ENCODE measurements at places on chromosomes 4 and X.

GRCh38 chr4:172631832-172632231 is 536.8 kb upstream of the GALNT7 start:
- DNase-seq, result no peak

GRCh38 chrX:108138814-108139702 is 47.5 kb downstream of the ATG4A start:
- DNase-seq, result no peak

DNA sequence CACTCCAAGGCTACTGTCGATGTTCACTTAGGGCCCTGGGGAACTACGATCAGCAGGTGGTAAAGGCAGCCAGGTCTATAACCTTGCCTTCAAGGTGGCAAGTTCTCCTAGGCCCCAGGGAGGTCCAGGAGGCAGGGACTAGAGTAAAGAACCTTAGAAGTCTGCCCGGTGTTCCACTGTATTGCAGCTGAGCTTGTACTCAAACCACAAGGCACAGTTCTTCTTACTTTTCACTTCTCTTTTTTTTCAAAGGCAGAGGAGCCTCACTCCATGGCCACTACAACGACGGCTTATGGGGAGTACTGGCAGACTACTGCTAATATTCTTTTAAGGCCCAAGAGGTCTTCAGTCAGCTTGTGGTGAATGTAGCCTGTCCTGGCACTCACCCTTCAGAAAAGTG is 78.8 kb upstream of the GPR174 start:
- DNase-seq, result no peak

DNA sequence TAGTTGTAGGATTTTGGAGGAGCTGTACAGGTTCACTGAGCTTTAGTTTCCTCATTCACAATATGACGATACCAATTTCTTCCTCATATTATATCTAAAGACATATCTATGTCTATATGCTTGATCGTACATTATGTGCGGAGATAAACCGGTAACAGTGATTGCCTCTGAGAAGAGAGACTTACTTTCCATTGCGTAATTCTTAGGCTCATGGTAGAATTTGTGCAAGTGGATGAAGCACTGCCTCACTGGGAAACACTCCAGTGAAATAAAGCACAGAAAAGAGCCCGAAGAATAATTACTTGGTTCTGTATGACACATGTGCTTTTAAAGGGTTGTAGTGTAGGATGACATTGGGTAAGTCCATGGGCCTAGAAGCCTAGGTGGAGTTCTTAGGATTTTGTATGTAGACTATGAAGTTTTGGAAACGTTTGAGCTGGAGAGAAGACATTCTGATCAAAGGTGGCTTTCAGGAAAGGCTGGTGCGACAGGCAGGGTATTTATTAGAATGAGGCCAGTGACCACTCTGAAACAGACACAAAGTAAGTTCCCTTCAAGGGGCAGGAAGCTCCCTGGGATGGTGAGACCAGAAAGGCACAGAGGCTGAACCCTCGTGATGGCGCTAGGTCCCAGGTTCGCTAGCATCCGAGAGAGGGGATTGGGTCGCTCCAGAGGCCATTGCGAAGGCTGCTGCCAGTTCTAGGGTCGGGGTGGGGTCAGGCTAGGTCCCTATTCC is 649 bp upstream of the VBP1 start:
- no peak for DNase-seq

DNA sequence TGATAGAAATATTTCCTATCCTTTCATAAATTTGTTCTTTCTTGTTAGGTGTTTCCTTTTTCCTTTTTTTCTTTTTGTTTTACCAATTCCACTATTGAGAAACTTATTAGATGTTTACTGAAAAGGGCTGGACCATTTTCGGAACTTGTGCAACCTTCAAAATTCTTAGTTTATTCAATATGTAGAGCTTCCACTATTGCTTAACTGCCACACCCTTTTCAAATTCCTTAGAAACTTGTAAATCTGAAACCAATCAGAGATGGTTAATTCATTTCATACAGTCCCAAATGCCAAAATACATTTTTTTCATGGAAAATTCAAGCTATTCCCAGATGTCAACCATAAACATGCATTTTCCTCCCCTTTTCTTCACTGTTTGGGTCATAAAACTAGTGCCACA is 66.1 kb upstream of the SLC39A8 start:
- DNase-seq, result no peak

DNA sequence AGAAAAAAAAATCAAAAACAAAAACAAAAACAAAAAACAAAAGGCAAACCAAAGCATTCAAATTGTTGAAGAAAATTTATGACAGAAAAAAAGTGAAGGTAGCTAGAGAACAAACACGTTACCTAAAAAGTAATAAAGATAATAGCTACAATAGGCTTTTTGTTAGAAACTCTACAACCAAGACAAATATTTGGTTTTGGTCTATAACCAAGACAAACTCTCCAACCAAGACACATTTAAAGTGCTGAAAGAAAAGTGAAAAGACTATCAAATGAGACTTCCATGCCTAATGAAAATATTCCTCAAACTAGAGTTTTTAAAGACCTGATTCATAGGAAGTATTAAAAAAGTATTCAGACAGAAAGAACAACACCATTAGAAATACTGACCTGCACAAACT is 391.9 kb upstream of the NDST4 start:
- no peak for DNase-seq

DNA sequence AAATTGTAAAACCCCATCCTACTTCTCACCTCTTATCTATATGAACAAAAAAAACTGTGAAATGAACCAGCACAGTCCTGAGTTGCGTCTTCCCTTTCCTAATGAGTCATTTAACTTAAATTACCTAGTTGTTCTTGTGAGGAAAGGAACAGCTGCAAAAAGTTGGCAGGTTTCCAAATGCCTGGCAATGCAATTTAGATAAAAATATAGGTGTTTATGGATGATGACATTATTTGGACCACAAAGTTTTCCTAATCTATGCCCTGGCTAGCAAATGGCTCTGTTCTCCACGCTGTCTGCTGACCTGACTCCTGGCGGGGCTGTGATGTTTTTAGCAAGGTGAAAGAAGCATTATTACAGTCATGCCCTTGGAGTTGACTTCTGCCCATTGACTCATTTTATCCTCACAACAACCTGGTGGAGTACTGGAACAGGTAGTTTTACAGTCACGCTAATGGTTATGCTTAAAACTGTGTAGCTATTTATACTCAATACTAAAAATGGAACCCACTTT is 29.8 kb upstream of the RELL1 start:
- no peak for DNase-seq

- no peak for DNase-seq
These were observed 51.5 kb downstream of the TMEM165 start for GRCh38 chr4:55447108-55447708.

- no peak for DNase-seq
These were observed 34.3 kb downstream of the RAPGEF2 start for GRCh38 chr4:159137176-159137575.

DNA sequence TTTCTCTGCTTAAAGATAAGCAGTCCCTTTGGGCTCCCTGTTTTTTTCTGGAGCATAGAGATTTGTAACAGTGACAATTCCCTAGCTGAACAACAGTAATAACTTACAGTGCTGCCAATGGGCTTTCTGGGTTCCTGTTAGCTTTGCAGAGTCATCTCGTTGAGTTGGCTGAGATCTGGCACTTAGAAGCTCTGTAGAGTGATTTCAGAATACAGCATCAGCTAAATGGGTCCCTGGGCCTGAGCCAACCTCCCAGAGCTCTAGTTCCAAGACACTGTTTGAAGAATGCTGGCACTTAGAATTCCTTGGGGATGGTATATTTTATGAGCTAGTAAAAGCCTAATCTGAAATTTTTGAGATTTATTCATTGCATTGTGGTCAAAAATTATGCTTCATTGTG is 43.5 kb upstream of the SERTM2 start:
- DNase-seq, result no peak

- DNase-seq, result no peak
These were observed 50.0 kb downstream of the COX18 start for GRCh38 chr4:73019462-73020047.

- DNase-seq, result no peak
These were observed 16.8 kb upstream of the IRAK1 start for GRCh38 chrX:154036513-154036912.

DNA sequence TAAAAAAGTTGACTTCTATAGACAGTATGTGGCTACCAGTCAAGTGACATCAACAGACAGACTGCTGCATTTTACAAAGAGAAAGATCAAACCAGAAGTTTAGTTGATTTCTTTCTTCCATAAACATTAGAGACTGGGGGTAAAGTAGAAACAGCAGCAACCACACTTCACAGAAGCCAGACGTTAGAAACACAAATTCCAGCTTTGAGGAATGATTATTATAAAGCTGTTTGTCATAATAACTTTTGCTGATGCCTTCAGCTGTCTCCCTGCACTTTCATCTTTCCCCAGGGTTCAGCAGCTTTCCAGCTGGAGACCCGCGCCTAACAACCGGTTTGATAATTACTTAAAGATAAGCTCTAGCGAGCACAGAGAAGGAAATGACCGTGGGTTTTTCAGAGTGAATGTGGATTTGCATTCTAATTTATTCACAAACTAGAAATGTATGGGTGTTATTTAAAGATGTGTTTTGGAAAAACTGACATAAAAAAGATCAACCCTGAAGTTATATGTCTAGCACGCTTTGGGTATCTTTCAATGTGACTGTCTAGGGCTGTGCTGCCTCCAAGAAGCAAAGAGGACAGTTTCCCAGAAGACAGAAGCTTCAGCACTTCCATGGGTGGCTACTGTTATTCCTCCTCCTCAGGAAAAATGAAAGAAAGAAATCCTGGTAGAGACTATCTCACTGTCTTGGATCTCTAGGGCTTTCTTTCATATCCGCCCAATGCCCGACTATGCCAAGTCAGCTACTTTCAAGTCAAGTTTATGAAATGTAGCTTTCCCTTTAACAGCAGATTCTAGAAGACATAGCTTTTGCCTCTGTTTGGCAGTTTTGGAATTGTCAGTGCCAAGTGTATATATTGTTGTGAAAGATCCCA is 15.0 kb upstream of the ENAM start:
- DNase-seq, result no peak

GRCh38 chr4:7158991-7159390 is 33.3 kb upstream of the SORCS2 start:
- DNase-seq, result no peak

- no peak for DNase-seq
These were observed 1.7 kb downstream of the PHF8 start for GRCh38 chrX:54042609-54043021.

GRCh38 chr4:2982012-2982411 is 18.6 kb downstream of the GRK4 start:
- no peak for DNase-seq

GRCh38 chr4:157803845-157804521 is 368.8 kb downstream of the GASK1B start:
- no peak for DNase-seq

DNA sequence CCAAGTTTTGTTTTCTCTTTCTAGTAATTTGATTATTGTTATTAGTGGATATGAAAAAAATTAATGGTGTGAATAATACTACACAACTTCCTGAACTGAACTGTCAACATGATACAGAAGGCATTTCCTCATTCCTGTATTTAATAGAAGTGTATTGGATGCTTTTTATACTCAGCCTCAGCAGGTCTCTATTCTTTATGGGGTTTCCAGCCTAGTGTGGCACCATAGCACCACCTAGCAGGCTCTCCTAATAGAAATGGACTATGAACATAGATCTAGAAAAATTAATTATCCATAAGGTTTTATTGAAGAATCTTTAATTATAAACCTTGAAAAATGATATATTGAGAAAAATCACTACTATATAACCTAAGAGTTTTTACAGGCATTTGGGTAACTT is 52.4 kb downstream of the GLRB start:
- no peak for DNase-seq

DNA sequence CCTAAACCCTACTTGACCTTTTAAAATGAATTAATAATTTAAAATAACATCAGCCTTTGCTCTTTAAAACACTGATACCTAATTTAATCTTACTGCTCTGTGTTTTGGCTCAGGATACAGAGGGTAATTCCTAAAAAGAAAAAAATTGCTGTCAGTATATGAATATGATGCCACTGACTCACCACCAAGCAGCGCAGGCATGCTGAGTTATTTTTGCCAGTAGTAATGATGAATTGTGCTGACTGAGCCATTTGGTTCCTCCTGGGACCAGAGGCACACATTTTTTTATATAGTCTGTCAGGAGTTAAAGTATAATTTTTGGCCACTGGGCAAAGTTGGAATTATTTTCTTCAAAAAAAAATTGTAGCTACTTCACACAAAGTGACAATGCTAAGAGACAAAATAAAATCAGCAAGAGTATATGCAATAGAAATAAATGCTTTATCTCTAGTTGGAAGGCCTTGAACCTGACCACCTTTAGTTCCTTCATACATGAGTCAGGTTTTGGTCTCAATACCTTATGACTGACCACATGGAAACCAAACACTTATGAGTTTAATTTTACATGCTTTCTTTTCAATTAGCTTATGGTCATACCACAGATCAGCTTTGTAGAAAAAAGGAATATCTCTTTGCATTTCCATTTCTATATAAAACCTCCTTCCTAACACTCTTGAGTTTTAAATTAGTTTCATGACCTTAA is 115.1 kb downstream of the PPP3CA start:
- no peak for DNase-seq

Measured in stimulated activated CD4-positive, alpha-beta T cell treated with anti-CD3 and anti-CD28 coated beads, Interleukin-1b, Interleukin-23, amount 100 ng/mL, for 1 hour (primary cell).